RWPE1 (cell line): ENCODE measurements at places on chromosomes 7 and 10.

DNA sequence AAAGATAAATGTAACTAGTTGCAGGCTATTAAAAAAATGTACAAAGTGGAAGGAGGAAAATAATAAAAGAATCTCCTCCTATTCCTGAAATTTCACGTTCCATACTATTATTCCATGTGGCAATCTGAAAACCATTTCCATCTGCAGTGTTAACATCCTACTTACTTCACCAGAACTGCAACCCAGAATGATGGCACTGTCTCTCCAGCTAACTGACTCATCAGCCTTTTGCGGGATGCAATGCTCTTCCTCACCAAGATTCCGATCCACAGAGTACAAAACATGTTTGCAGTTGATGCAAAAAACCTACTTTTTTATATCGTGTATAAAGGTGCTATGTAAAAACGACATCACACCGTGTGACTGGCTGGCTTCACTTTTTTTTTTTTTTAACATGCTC, 50.8 kb downstream of the ESYT2 start:
- no peak for DNase-seq

GRCh38 chr7:23530405-23530804, 1.4 kb downstream of the TRA2A start:
- peak; percentile 45 for DNase-seq

- DNase-seq: no peak
These were observed 131.1 kb upstream of the MGMT start for GRCh38 chr10:129335942-129336341.

GRCh38 chr10:130664526-130664925, 528.3 kb downstream of the GLRX3 start:
- no peak for DNase-seq

GRCh38 chr10:3090914-3091787, 23.8 kb downstream of the PFKP start:
- DNase-seq: peak; percentile 85

- DNase-seq: no peak
These were observed 37.1 kb downstream of the COBL start for GRCh38 chr7:51279391-51280023.

- no peak for DNase-seq
These were observed 91.0 kb upstream of the COL1A2 start for GRCh38 chr7:94303695-94304094.

DNA sequence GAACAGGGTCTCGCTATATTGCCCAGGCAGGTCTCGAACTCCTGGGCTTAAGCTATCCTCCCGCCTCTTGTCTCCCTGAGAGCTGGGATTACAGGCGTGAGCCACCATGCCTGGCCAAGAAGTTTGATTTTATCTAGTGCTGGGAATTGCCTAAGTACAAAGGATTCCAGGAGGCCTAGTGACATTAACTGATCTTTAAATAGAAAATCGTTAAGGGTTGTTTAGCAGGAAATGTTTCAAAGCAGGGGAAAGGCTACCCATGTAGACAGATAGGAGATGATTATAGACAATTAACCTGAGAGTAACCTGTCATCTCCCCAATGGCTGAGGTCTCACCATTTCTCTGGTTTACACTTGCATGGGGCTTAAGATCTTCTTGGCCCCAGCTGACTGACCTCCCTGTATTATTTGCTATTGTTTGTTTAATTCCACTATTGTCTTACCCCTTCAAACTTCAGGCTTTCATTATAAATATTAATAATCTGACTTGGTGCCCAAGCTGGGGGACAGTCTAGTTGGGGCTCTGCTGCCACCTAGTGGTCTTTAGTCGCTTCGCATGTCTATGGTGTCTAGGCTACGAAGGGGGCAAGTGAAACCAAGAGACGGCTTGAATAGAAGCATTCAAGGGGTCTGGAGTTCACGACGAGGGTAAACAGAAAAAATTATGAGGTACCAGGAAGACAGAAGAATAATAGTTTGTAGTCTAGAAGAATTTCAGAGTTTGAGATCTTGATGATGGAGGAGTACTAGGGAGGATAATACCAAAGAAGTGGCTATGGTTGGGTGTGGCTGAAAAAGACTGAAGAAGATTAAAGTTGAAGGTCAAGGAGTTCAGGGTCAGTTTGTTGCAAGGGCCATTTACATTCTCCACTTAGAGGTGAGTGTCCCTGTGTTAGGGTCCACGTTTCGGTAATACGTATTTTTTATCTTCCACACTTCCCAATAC, 40.4 kb upstream of the BPGM start:
- DNase-seq: peak; percentile 34

DNA sequence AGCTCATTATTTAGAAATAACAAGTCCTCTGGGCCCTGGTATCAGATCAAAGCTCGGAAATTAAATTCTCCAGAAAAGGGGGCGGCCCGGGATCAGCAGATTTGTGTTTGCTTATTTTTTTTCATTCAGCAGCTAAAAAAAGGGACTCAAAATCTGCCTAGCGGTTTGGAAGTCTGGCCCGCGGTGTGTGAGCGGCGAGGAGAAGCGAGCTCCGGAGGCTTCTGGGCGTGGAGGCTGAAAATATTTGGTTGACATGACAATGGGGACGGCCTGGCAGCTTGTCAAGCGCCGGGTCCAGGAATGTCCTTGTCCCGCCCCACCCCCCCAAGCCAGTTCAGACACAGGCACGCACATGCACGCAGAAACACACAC, 43.4 kb downstream of the FOXL3 start:
- peak; percentile 59 for DNase-seq

DNA sequence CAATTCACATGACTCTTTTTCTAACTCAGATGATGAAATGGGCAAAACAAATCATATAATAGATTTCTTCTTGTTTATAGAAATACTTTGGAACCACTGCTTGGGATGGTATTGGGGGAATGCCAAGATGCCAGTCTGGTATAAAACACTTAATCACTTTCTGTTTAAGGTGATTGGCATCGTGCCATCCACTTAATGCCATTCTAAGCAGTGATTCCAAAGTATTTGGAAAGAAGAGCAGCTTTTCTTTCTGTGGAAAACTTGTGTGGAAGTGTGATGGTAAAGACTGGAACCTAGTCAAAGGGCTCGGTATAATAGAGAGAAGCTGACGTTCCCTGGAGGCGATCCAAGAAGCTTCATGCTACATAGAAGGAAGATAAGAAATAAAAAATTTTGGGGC, 120.6 kb downstream of the TMEM26 start:
- DNase-seq: no peak

GRCh38 chr10:24113901-24114300, 95.0 kb upstream of the KIAA1217 start:
- DNase-seq: no peak

DNA sequence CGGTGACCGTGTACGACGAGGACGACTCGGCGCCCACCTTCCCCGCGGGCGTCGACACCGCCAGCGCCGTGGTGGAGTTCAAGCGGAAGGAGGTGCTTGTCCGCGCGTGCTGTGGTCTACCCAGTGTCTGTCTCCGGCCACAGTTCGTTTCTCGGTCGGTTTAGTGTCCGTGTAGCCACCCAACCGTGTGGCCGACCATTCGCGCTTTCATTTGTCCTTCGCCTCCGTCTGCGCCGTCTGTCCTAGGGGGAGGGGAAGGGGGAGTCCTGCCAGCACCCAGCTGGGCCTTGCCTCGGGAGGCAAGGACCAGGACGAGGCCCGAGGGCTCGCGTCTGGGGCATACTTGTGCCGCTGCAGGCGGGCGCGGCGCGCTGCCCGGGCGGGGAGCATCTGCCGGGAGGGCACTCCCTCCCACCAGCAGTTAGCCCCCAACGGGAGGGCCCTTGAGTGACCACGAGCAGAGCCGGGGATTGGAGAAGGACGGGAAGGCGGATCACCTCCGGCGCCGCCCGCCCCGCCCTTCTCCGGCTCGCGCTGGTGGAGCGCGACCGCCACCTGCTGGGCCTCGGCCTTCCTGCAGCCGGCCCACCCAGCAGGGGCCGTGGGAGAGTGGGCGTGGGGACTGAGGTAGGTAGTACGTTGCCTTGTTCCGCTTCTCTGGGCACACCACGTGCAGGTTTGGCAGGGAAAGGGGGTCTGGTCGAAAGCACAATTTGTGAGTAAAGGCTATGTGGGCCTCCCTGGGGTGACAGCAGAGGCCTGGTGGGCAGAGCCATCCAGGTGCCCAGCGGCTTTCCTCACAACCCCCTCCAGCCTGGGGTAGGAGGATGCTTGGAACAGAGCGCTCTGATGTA, 28.5 kb downstream of the RET start:
- peak; percentile 74 for DNase-seq

GRCh38 chr10:33290321-33291052, 44.0 kb downstream of the NRP1 start:
- no peak for DNase-seq

GRCh38 chr7:12053561-12053960, 157.5 kb upstream of the TMEM106B start:
- no peak for DNase-seq

DNA sequence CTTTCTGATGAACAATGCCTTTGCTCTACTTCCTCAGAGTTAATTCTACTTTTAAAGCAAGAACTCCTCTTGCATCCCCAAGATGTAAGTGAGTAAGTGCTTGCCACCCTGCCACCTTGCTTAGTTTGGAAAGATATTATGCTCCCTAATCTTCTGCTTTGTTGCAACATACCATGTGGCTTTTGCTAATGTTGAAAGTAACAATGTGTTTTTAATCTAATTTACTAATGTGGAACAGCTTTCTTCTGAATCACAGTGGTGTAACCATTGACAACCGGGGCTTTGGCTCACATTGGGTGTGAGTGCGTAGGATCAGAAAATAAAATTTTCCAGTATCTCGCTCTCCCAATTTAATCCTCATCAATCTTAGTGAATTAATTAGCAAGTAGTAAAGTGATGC, 254.1 kb upstream of the PTER start:
- DNase-seq: no peak

GRCh38 chr7:2869981-2870380, 25.9 kb upstream of the GNA12 start:
- no peak for DNase-seq

GRCh38 chr7:108581655-108582491, 12.2 kb downstream of the DNAJB9 start:
- DNase-seq: no peak

DNA sequence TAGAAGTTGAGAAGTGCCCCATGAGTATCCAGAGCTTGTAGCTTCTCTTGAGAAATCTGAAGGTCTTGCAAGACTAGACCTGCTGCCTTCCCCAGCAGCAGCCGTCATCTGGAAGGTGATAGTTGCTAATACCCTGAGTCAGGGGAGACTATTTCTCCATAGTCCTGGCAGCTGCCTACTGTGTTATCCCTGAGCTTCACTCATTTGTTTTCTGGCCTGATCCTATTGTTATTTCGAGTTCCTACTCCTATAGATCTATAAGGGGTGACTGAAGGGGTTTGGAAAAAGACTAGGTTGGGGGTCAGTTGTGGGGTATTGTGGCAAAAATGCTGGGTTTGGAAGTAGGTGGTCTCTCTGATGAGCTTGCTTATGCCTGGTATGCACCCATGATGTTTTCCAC, 297.8 kb downstream of the CNTNAP2 start:
- no peak for DNase-seq

DNA sequence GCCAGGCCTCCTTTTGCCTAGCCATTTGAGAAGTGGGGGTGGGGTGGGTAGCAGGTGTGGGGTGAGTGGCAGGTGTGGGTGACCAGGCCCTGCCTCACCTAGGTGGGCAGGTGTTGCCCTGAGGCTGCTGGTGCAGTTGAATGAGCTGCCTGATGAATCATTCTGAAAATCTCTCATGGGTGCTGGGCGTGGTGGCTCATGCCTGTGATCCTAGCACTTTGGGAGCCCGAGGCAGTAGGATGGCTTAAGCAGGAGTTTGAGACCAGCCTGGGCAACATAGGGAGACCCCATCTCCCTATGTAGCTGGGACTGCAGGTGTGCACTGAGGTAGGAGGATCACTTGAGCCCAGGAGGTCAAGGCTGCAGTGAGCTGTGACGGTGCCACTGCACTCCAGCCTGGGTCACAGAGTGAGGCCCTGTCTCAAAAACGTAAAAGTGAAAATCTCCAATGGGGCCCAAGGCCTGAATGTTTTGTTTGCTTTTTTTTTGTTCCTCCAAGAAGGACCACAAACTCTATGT, 17.7 kb downstream of the TSPAN14 start:
- peak; percentile 95 for DNase-seq

GRCh38 chr7:158603773-158604755, 16.4 kb upstream of the PTPRN2 start:
- DNase-seq: no peak

DNA sequence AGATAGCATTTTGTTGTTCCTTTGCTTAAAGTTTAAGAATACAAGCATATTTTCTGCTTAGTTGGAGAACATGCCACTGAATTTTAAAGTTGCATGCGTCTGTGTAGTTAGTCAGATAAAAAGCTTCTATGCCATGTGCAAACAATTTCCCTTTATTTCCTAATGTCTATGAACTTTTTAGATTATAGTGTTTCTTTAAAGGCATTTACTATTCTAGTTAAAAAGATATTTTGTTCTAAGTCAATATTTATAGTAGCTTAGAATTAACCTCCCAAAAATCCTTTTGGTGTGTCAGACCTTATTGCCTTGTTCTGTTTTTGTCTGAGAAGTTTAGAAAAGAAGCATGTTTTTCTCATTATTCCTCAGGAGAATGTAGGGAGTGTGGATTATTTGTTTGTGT, 99.0 kb upstream of the GATA3 start:
- DNase-seq: no peak

- DNase-seq: no peak
These were observed 186.2 kb upstream of the SVIL start for GRCh38 chr10:29820890-29821461.

DNA sequence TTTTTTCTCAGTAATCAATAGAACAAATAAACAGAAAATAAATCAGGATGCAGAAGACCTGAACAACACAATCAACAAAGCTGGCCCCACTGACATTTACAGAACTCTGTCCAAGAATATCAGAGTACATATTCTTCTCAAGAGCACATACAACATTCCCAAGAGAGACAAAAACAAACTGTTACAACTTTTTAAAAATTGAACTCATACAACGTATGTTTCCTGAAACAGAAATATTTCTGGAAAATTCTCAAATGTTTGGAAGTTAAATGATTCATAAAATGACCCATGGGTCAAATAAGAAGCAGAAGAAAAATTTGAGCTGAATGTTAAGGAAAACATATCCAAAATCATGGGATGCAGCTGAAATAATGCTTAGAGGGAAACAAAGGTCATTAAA, 93.9 kb upstream of the VIPR2 start:
- no peak for DNase-seq

- no peak for DNase-seq
These were observed 99.6 kb upstream of the ANLN start for GRCh38 chr7:36289833-36290661.

GRCh38 chr10:3761904-3762303, 23.1 kb downstream of the KLF6 start:
- no peak for DNase-seq

DNA sequence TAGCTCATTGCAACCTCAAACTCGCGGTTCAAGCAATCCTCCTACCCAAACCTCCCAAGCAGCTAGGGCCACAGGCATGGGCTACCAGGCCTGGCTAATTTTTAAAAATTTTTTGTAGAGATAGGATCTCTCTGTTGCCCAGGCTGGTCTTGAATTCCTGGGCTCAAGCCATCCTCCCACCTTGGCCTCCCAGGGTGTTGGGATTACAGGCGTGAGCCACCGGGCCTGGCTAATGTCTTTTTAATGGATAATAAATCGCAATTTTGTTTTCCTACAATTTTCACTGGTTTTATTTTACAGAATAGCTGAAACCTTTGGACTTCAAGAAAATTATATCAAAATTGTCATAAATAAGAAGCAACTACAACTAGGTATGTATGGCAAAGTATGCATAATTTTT, 10.9 kb downstream of the NUB1 start:
- DNase-seq: no peak

GRCh38 chr7:123533553-123533917, 860 bp downstream of the IQUB start:
- no peak for DNase-seq

GRCh38 chr7:18458830-18459229, 36.7 kb upstream of the HDAC9 start:
- DNase-seq: no peak
